ENCODE measurements at places on chromosomes 16 and 17.

- DNase-seq: no peak
These were observed 16.7 kb upstream of the LASP1NB start for GRCh38 chr17:38908676-38909181.

- DNase-seq: no peak
These were observed 34.4 kb upstream of the MNT start for GRCh38 chr17:2435181-2435741.

GRCh38 chr16:67775273-67775672 is 31.1 kb downstream of the RANBP10 start:
- DNase-seq: no peak

DNA sequence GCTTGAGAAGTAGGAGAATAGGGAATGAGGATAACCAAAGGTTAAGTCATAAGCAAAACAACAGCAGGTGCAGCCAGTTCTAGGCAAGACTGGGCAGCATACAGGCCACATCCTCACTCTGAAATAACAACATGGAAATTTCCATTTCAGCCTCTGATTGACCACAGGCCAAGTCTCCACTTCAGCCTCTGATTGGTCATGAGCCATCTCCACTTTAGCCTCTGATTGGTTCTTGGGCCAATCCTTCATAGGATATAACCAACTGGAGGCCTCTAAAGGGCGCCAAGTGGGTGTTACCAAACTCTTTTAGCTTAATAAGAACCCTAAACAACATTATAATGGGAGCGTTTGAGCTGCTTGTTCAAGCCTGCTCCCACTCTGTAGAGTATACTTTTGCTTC is 512.0 kb downstream of the NPIPA7 start:
- no peak for DNase-seq

- DNase-seq: no peak
These were observed 7.3 kb downstream of the TADA2A start for GRCh38 chr17:37413875-37414519.

DNA sequence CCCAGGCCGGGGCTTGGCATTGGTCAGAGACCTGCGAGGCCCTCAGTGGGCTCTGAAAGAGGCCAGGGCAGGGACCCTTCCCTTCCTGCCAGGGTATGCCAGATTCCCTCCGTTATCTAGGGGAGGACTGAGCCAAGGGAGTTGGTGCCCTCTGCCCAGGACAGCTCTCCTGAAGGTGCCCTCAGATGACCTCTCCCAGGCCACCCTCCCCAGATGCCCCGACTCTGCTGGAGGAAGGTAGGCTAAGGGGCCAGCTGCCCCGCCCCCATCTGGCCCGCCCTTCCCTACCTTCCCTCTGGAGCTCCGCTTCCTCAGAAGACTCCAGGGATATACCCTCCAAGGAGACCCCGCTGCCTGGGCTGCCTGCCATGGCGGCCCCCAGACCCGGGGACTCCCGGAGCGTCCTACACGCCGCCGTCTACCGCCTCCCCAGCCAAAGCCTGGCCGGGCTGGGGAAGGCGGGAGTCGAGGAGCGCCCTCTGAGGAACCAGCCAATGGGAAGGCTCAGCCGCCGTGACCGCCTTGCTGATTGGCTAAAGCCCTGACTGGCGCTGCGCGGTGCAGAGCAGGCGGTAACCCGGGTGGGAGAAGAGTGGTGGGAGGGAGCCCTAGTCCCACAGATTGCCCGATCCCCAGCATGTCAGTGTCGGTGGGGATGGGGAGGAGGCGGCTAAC is 7.0 kb downstream of the MPP2 start:
- no peak for DNase-seq

DNA sequence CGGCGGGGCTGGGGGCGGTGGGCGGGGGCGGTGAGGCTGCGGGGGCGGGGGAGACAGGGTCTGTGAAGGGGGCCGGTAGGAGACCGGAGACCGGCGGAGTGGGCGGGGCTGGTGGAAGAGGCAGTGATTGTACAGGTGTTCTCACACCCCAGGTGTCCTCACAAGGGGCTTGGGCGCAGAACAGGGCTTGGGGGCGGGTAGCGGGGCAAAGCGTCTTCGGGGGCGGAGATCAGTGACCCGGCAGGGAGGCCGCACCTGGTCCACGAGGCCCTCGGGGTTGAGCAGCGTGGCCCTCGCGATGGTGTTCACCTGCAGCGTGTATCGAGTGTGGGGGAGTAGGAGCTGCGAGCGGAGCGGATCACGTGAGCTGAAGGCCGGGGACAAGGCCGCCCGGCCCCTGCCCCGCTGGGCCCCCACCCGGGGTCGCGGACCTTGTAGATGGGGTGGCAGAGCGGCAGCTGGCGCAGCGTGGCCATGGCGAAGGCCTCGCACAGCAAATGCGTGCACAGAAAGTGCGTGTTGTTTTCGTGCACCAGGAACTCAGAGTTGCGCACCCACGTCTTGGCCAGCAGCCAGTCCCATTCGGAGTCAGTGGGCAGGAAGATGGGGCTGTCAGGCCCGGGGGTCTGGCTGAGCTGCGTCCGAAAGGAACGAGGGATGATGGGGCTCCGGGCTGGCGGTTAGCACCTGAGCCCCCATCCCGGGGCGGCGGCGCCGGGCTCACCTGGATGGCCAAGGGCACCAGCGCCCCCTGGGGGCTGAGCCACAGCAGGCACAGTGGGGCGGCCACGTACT is 8.5 kb downstream of the ALOXE3 start:
- DNase-seq: peak; percentile 72

All from stimulated activated CD4-positive, alpha-beta T cell treated with anti-CD3 and anti-CD28 coated beads, Interleukin-1b, Interleukin-23, amount 100 ng/mL, for 1 hour (primary cell).